ENCODE measurements at places on chromosomes 7 and 10.
A peak's percentile ranks its signal among the peaks of the same experiment; 100 is the strongest.

GRCh38 chr7:4774658-4775249, 669 bp upstream of the AP5Z1 start:
- no peaks in the 10 kb centered on the region for H3K27me3 ChIP-seq
- peak overlapping the region; percentile 99 for H3K4me3 ChIP-seq
- peak overlapping the region; percentile 86 for H3K27ac ChIP-seq

GRCh38 chr10:89609833-89610346, 35.2 kb downstream of the PANK1 start:
- H3K4me1 ChIP-seq = no peaks in the 10 kb centered on the region
- DNase-seq = no peak
- no peak overlapping the region for H3K4me3 ChIP-seq
- H3K27ac ChIP-seq = no peak overlapping the region
- H3K36me3 ChIP-seq = peaks cover 53% of the 10 kb centered on the region
- no peaks in the 10 kb centered on the region for H3K27me3 ChIP-seq

GRCh38 chr10:130931256-130931655, 380.3 kb downstream of the TCERG1L start:
- no peaks in the 10 kb centered on the region for H3K36me3 ChIP-seq
- no peaks in the 10 kb centered on the region for H3K4me1 ChIP-seq
- H3K4me3 ChIP-seq = no peak overlapping the region
- no peak overlapping the region for H3K27ac ChIP-seq
- no peak for DNase-seq

DNA sequence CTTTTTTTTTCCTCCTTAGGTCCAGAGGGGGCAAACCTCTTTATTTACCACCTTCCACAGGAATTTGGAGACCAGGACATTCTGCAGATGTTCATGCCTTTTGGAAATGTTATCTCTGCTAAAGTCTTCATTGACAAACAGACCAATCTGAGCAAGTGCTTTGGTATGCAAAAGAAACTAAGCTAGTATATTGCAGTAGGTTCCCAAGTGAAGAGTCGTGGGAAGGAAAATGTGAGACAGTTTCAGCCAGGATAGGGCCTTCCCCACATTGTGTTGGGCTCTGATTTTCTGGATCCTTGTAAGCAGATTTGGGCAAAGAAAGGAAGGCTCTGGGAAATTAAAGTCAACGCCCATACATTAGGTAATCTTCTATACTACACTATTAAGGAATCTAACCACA, 285.6 kb downstream of the USP6NL start:
- no peaks in the 10 kb centered on the region for H3K4me1 ChIP-seq
- H3K36me3 ChIP-seq = peaks cover 89% of the 10 kb centered on the region
- H3K27ac ChIP-seq = no peak overlapping the region
- no peaks in the 10 kb centered on the region for H3K27me3 ChIP-seq
- H3K4me3 ChIP-seq = no peak overlapping the region

DNA sequence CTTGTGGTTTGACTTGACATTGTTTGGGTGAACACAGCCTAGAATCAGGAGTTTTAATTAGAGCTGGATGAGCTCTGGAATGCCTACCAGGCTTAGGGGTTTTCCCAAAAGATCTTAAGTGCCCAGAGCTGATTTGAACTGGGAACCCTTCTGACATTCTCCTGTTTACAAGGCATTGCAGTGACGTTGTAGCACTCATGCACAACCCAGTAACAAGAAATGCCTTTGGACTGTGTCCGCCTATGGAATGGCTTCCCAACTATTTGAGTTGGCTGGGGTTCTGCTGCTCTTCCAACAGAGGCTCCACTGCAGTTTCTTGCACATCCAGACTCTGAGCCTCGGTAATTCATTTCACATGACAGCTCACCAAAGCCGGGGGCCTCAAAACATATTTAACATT, 76.7 kb upstream of the MKX start:
- no peak overlapping the region for H3K4me3 ChIP-seq
- H3K27me3 ChIP-seq = no peaks in the 10 kb centered on the region
- H3K27ac ChIP-seq = no peak overlapping the region
- no peaks in the 10 kb centered on the region for H3K4me1 ChIP-seq

DNA sequence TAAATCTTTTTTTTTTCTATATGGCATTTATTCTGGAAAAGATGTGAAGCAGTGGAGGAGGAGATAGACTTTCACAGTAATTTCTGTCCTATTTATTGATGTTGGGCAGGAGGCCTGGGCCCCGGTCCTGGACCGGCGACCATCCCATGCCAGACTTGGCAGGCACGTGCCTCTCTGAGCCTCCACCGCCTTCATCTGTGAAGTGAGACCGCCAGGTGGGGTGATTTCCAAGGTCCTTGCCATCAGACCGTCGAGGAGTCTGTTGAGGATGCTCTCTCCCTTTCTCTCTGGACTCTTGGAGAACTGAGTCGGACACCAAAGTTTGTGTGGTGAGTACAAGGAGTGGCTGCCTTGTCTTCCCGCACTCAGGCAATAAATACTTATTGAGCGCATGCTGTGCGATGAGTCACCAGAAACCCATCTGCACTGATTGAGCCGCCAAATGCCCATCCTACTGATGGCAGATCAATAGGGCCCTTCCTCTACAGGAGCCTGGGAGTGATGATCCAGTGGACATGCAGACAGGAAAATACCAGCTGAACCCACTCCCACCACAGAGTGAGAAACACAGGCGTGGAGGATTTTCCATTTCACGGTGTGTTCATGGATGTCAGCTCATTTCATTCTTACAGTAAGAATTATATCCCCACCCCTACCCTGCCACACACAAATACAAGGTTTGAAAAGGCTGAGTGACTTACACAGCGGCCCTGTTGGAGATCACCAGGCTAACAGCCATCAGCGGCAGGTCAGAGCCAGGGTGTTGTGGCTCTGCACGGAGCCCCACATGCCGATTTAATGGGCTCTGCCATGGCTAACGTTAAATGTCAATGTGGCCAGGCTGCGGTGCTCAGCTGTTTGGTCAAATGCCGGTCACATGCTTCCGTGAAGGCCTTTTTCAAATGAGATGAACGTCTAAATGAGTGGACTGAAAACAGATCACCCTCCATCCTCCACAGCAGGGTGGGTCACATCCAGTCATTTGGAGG, 11.5 kb upstream of the PRKAG2 start:
- no peaks in the 10 kb centered on the region for H3K4me1 ChIP-seq
- no peak overlapping the region for H3K27ac ChIP-seq
- peaks cover 9% of the 10 kb centered on the region for H3K27me3 ChIP-seq
- no peak for DNase-seq
- no peaks in the 10 kb centered on the region for H3K36me3 ChIP-seq

DNA sequence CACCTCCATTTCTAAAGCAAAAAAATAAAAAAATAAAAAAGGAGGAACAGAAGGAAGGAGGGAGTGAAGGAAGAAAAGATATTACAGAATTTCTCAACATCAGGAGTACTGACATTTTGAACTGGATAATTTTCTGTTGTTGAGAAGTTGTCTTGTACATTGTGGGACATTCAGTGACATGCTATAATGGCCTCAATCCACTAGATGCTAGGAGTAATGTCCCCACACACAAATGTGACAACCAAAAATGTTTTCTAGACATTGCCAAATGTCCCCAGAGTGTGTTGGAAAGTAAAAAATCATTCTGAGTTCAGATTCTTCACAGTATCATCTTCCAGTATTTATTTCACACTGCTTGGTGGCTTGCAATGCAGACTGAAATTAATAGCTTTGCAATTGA, 6.5 kb downstream of the ZNF438 start:
- H3K27ac ChIP-seq = no peak overlapping the region
- peaks cover 16% of the 10 kb centered on the region for H3K4me1 ChIP-seq
- no peak overlapping the region for H3K4me3 ChIP-seq
- H3K36me3 ChIP-seq = no peaks in the 10 kb centered on the region

DNA sequence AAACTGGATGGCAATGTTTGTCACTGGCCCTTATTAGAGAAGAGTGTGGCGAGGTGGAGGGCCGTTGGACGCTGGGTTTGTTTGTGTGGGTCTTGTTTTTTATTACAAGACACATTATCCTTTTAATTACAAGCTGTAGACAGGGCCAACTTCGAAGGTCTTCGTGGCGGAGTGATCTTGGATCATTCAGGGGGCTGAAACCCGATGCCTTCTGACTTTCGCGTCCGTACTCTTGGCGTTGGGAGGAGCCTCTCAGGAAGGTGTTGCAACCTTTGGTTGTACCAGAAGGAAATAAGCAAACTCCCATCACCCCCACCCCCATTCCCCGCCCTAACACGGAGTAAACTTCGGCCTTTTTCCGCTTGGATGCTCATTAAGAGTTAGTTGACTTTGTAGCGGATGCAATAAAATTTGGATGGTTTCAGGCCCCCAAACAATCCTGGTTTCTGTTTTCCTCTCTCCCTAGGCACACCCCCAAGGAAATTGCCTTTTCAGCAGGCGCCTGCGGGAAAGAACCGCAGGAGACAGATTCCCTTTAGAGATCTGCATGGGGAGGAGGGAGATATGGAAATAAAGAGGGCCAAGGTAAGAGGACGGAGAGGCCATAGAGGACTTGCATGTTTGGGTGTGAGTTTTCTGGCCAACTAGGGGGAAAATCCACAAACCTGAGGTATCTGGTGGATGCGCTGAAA, 294.5 kb upstream of the NFE2L3 start:
- peaks cover 12% of the 10 kb centered on the region for H3K27me3 ChIP-seq
- 0 out of 2 replicates have a peak overlapping the region, but pooled peaks have one; percentile 33 for H3K4me3 ChIP-seq

DNA sequence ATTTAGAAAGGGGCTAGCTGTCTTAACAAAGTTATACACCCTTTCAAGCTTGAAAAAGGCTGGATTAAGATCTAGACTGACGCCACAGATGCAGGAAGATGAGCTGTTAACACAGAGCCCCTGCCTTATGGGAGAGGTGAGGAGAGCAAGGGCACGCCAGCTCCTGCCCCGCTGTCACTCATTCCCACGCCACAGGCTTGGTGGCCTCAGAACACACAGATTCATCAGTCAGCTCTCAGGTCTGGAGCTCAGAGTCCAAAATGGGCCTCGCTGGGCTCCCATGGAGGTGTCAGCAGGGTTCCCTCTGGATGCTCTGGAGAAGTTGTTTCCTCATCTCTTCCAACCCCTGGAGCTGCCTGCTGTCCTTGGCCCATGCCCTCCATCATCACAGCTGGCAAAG, 554.2 kb downstream of the TCERG1L start:
- no peak overlapping the region for H3K27ac ChIP-seq
- H3K4me3 ChIP-seq = no peak overlapping the region
- H3K36me3 ChIP-seq = no peaks in the 10 kb centered on the region
- H3K4me1 ChIP-seq = no peaks in the 10 kb centered on the region
- H3K27me3 ChIP-seq = no peaks in the 10 kb centered on the region

DNA sequence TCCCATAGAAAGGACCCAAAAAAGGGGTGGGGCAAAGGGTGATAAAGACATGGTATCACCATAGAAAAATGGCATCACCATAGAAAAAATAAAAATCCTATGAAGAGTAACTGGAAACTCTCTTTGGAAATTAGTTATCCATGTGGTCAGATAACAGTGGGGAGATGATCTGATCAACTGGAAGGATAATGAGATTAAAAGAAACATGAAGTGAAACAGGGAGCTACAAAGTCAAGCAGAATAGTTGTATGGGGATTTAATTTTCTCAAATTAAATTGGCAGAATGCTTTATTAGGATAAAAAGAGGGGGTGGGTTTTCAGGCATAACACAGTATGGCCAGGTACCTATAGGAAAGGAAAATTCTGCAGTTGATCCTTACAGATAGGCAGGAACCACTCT, 111.2 kb downstream of the WNT2 start:
- no peak overlapping the region for H3K27ac ChIP-seq
- H3K4me3 ChIP-seq = no peak overlapping the region
- no peaks in the 10 kb centered on the region for H3K4me1 ChIP-seq

DNA sequence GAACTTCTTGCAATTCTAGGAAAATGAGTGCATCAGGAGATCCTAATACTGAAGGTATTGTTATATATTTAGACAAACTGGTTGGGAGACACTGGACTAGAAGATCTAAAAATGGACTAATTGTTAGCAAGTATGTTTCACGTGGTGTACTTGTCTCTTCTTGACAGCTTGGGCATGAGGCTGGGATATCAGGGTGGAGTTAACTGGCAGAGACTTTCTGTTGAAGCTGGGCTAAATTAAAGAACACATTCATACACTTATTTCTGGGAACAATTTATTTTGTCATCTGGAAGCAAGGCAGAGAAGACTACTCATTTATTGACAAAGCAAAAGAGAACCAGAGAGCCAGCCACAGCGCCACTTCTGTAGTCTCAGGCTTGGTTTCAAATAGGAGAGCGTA, 25.9 kb downstream of the TYW1 start:
- no peaks in the 10 kb centered on the region for H3K27me3 ChIP-seq
- no peak for DNase-seq
- no peak overlapping the region for H3K27ac ChIP-seq
- no peak overlapping the region for H3K4me3 ChIP-seq
- H3K4me1 ChIP-seq = no peaks in the 10 kb centered on the region
- H3K36me3 ChIP-seq = peaks cover 58% of the 10 kb centered on the region

GRCh38 chr10:32788359-32788758, 169.7 kb downstream of the ITGB1 start:
- no peaks in the 10 kb centered on the region for H3K27me3 ChIP-seq
- H3K36me3 ChIP-seq = no peaks in the 10 kb centered on the region
- no peak for DNase-seq
- no peak overlapping the region for H3K4me3 ChIP-seq

DNA sequence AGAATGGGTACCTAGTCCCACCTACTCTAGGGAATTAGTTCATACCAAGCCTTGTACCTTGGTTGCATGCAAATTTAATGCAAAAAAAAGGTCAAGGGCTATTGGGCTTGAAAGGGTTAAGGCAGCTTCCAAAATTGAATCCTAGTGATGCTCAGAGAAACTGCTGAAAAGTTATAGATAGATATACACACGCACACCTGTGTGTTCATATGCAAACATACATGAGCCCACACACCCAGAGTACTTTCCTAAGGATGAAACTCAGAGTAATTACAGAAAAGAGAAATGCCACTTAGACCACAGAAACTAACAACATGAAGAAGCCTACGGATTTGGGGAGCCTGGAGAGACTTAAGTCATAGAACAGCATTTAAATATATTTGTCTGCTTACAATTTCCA, 1.5 kb downstream of the SLC25A13 start:
- H3K36me3 ChIP-seq = no peaks in the 10 kb centered on the region
- no peak for DNase-seq
- peaks cover 3% of the 10 kb centered on the region for H3K27me3 ChIP-seq
- no peak overlapping the region for H3K27ac ChIP-seq
- H3K4me3 ChIP-seq = no peak overlapping the region

- no peak overlapping the region for H3K27ac ChIP-seq
- H3K4me3 ChIP-seq = no peak overlapping the region
- no peaks in the 10 kb centered on the region for H3K36me3 ChIP-seq
These were observed 51.6 kb downstream of the CYCS start for GRCh38 chr7:25073451-25073850.

- no peak for DNase-seq
- H3K36me3 ChIP-seq = no peaks in the 10 kb centered on the region
- no peaks in the 10 kb centered on the region for H3K4me1 ChIP-seq
- H3K27ac ChIP-seq = no peak overlapping the region
These were observed 931.1 kb downstream of the CNTNAP2 start for GRCh38 chr7:147047696-147048095.

GRCh38 chr10:88342733-88343310, 240.3 kb downstream of the RNLS start:
- no peak overlapping the region for H3K27ac ChIP-seq
- H3K36me3 ChIP-seq = no peaks in the 10 kb centered on the region
- H3K27me3 ChIP-seq = no peaks in the 10 kb centered on the region
- H3K4me1 ChIP-seq = peaks cover 20% of the 10 kb centered on the region
- no peak for DNase-seq

- peaks cover 41% of the 10 kb centered on the region for H3K4me1 ChIP-seq
- H3K36me3 ChIP-seq = no peaks in the 10 kb centered on the region
- H3K4me3 ChIP-seq = no peak overlapping the region
- DNase-seq = no peak
- H3K27ac ChIP-seq = no peak overlapping the region
These were observed 12.7 kb downstream of the C10orf71 start for GRCh38 chr10:49311555-49312236.
